RWPE2 (cell line): ENCODE measurements at places on chromosomes 3 and 15.

DNA sequence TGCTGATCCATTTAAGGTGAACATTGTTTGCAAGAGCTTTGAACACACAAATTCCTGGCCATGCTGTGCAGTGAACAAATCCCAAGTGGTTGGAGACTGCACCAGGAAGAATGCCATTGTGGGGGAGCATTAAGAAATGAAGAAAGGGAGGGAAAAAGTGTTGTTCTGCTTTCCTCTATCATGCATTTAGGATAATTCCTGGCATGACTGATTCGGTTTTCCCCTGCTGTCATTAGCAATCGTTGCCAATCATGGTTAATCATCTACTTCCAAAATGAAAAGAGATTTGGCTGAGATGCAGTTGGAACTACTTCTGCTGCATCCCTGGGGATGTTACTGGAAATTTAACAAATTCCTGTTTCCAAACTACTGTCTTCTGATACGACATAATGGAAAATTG lies 73.7 kb upstream of the ZPLD1 start:
- DNase-seq: no peak

GRCh38 chr3:39189959-39190269 lies 2.5 kb downstream of the XIRP1 start:
- no peak for DNase-seq

DNA sequence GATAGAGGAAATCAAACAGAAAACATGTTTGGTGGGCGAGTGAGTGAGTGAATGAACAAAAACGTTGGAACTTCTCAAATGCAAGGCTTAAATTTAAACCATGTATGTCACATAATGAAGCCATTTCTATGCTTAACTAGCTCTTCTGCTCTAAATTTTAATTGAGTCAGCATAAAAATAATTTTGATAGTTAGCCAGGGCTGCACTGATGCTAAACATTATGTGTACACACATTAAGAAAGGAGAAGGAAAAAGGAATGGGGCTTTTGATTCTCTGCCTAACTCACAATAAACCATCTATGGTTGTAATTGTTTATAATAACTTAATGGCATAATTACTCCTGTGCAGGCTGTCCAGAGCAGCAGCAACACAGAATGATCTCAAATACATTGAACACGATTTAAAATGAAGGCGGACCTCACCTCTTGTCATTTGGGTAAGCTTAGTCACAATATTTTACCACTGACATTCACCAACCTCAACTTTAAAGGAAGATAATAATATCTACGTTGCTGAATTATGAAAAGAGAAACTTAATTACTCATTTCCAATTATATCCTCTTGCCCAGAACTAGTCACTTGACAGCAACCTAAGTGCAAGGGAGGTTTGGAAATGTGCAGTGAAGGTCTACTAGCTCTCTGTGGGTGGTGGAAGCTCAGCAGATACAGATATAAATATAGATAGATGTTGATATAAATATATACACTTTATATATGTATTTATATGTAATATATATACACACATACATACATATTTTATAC lies 318.4 kb upstream of the TRIM42 start:
- no peak for DNase-seq

DNA sequence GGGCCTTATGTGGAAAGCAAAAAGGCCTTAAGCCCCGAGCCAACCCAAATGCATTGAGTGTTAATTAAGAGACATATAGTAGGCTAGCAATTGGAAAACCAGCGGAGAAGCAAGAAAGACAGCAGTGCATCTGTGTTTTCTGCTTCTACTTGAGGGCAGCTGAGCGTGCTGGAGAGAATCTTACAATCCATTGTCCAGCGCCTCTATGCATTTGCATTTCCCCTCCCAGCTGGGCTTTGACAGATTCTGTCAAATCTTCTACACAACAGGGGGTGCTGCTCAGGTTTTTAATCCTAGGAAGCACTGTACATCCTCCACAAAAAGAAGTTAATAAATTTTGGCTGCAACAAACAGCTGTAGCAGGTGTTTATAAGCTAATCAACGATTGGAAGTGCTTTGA lies 23.9 kb downstream of the SSR3 start:
- no peak for DNase-seq

GRCh38 chr3:37511463-37511920 lies 337.1 kb upstream of the LRRFIP2 start:
- DNase-seq: no peak

DNA sequence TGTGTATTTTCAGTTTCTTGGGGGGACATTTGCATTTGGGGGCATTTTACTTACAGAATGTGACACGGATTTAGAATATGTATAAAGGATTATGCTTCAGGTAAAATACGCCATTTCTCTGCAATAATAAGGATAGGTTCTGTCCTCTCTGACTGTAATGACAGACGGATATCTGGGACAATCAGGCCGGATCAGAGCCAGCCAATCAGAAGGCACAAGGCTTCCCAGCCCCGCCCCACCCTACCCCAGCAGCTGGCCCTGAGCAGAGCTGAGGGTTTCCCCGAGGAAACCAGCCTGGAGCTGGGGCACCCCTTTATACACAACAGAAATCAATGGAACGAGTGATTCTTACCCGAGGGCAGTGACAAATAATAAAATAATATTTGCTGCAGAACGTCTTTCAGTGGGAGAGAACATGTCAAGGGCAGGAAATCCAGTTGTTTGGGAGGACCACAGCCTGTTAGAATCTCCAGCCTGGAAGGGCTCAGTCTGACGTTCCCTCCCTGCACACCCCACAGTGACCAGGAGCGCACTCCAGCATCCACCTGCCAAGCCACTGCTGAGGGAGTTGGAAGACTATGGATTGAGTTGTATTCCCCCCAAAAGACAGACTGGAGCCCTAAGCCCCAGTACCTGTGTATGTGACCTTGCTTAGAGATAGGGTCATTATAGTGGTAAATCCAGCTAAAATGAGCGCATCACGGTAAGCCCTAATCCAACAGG lies 30.3 kb upstream of the SEC13 start:
- DNase-seq: no peak

DNA sequence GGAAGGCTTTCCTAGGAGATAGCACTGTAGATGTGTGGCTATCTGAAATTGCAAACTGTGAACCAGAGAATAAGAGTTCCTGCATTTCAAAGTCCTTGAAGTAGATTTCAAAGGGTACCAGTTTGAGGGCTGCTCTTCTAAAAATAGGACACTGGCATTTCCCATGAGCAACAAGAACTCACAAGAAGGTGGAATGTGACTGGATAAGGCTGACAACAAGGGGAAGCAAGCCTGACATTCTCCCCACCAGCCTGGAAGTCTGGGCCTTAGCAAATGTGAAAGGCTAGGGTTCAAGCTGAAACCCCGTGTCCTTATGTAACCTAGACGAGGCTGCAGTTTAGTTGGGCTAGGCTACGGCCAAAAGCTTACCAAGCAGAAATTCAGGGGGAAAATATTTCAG lies 18.7 kb upstream of the TJP1 start:
- DNase-seq: no peak
